ENCODE measurements at places on chromosomes 7 and 10.
A peak's percentile ranks its signal among the peaks of the same experiment; 100 is the strongest.

- no peak for DNase-seq
These were observed 256.7 kb upstream of the NPVF start for GRCh38 chr7:25485026-25485425.

- peak; percentile 13 for DNase-seq
These were observed 534 bp upstream of the ACBD5 start for GRCh38 chr10:27241010-27241651.

- no peak for DNase-seq
These were observed 25.3 kb downstream of the USP6NL start for GRCh38 chr10:11586170-11586569.

- no peak for DNase-seq
These were observed 20.2 kb upstream of the PPIF start for GRCh38 chr10:79327090-79327457.

GRCh38 chr10:79023240-79024162, 45.3 kb upstream of the ZMIZ1 start:
- no peak for DNase-seq

DNA sequence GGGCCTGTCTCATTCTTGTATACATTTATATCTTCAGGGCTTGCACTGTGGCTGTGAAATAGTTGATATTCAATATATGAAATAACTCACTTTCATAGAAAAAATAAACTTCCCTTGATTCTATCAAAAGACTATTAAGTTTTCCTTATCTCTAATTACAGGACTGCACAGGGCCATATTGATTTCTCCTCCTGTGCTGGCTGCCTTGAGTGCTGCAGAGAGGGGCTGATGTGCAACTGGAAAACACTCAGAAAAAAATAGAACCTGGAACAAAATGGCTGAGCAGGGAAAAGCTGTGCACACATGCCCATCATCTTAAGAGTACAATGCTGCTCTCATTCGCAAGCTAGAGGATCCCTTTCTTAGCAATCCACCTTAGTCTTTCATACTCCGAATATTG, 5.9 kb upstream of the HDAC9 start:
- no peak for DNase-seq

- no peak for DNase-seq
These were observed 922.2 kb downstream of the SORCS1 start for GRCh38 chr10:106242301-106242700.

DNA sequence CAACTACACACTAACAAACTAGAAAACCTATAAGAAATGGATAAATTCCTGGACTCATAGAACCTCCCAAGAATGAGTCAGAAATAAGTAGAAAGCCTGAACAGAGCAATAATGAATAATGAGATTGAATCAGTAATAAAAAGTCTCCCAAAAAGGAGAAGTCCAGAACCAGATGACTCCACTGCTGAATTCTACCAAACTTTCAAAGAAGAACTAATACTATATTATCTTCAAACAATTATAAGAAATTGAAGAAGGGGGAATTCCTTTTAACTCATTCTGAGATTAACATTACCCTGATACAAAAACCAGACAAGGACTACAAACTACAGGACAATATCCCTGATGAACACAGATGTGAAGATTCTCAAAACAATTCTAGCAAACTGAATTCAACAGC, 47.8 kb upstream of the CDK6 start:
- DNase-seq = no peak

DNA sequence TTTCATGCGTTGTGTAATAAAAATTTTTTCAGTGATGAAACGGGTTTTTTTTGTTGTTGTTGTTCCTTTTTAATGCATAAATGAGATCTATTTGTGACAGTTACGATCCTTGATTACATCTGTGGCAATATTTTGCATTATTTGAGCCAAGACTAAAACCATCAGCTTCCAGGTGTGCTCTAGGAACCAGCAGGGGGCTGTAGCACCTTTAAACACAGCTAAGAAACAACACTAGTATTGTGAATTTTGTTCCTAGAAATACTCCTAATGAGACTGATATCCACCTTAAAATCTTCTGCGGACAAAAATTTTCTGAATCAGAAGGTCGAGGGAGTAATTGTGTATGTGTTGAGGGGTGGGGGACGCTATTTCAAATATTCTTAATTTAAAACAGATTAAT, 52.6 kb downstream of the FGFBP3 start:
- DNase-seq = peak; percentile 39

- peak; percentile 54 for DNase-seq
These were observed 84.6 kb downstream of the KAT6B start for GRCh38 chr10:74910976-74911350.

DNA sequence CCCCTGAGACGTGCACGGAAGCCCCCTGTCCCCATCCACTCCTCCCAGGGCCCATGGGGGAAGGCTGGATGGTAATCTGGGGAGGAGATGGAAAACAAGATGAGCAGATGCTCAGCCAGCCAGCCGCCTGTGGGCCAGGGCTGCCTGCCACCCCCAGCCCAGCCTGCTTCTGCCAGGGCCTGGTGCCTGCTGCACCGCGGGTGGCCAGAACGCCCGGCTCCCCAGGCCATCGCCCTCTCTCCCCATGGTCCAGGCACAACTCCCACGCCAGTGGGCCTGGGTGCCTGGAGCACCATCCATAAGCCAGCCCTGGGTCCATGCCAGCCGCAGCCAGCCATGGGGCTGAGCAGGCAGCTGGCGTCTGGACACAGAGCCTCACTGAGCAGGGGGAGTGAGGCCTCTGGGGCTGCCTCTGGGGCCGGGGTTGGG, 57.2 kb upstream of the ELN start:
- DNase-seq = no peak

- DNase-seq = peak; percentile 82
These were observed 88.1 kb downstream of the BTAF1 start for GRCh38 chr10:92011560-92012214.

GRCh38 chr7:46197785-46198540, 276.9 kb upstream of the IGFBP3 start:
- no peak for DNase-seq

DNA sequence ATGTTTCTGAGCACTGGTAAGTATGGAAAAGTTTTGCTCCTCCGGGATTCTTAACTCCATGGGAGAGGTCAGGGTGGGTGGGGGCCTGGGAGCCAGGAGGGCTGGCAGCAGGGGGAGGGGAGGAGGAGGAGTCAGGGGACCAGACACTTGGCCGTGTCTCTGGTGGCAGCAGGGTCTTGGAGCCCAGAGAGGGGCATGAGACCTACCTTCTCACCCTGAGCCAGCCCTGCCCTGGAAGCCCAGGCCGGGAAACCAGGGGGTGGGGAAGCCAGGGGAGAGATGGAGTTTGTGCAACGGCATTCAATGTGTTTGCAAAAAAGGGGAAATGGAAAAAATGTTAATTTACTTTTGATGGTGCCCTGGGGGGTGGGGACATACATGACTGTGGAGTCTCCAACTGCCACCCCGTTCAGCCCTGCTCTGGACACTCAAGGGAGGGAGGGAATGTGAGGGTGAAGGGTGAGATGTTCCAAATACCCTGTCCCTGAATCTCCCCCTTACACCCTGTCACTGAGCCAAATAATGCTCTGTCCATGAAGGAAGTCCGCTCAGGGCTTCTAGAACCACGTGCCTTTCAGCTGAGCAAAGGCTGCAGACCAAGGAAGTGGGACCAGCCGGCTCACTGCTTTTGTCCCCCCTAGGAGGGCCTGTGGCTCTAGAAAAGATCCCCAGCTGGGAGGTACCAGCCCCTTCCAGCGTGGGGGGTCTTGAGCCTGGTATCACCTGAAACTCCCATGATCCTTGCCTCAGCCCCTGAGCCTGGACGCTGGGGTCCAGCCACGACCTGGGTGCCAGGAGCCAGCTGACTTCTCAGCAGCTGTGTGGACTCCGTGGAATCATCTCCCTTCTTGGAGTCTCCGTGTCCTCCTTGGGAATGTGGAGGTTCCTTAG, 48.3 kb downstream of the TMEM270 start:
- no peak for DNase-seq

- peak; percentile 82 for DNase-seq
These were observed 98.0 kb upstream of the ZNF722 start for GRCh38 chr7:63900394-63901203.

DNA sequence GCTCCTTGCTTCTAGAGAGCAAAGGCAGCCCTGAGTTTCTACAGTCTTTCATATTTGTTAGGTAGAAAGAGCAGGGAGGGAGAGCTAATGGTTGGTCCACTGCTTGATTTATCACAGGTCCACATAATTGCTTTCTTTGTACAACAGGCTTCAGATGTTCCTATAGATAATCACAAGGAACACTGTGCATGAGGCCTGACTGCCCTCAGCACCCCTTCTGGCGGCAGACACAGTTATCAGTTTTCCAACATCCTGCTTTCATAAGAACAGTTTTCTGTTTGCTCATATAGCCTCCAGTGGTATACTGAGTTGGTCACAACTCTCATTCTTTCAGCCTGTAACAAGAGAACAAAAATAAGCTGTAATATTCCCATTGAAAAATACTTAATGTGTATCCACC, 69.7 kb downstream of the AKR1C4 start:
- DNase-seq = no peak

DNA sequence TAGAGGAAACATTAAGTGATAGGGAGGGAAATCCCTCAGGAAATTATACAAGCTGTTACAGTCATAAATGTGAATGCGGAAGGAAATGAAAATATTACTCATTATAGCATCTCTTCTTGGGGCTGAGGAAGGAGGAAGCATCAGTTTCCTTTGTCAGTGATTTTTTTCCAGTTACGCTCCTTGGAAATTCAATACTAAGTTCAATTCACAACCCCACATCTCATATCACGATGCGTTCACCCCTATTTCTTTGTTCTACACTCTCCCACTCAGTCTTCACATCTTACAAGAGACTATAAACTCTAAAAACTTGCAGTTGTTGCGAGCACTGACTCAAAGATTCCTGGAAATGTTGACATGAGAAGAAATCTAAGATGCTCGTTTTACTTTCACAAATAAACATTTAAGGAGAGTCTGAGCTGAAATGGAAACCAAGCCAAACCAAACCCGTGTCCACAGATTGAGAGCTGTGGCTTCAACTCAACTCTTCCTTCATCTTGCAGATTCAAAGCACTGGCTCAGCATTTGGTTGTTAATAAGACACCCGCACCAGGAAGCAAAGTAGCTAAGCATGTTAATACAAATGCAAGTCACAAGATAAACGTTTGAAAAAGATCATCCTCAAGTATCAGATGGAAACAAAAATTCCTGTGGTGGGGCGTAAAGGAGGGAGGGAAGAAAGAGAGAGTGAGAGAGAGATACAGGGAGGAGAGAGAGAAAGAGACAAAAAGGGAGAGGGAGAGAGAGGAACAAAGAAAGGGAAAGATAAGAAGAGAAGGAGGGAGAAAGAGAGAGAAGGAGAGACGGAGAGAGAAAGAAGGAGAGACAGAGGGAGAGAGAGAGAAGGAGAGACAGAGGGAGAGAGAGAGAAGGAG, 150.0 kb upstream of the RSU1 start:
- peak; percentile 27 for DNase-seq

DNA sequence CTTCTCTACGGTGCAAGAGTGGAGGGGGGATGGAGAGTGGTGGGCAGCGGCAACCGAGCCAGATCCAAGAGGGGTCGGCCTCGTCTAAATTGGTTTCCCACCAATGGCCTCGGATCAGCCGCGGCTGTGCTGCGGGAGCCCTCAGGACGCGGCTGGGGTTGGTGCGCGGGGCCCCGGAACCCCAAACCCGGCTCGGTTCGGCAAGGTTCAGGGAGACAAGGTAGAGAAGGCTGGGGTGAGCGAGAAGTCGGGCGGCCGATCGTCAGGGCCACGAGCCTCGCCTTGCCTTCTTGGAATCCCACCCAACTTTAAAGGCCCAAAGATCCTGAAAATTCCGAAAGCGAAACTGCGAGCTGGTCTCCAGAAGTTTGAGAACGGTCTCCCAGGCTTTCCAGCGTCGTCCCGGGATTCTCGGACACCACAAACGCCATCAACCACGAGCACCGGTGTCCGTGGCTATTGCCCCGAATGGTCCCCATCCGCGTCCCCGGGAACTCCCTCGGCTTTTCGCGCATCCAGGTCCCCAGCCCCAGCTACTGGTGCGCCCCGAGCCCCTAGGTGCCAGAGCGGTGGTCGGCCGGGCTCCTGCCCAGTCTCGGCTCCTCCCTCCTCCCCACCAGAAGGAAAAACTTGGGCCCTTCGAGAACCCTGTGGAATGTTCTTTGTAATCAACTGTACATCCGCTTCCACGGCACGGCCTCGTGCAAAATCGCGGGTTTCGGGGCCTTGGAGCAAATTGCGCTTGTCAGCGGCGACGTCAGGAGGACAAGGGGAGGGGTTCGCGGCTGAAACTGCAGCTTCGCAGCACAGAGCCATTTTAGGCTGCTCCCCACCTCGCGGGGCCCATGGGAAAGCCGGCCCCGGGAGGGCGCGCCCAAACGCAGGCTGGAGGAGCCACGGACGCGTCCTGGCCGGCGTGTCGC, 3.2 kb downstream of the SFMBT2 start:
- no peak for DNase-seq

DNA sequence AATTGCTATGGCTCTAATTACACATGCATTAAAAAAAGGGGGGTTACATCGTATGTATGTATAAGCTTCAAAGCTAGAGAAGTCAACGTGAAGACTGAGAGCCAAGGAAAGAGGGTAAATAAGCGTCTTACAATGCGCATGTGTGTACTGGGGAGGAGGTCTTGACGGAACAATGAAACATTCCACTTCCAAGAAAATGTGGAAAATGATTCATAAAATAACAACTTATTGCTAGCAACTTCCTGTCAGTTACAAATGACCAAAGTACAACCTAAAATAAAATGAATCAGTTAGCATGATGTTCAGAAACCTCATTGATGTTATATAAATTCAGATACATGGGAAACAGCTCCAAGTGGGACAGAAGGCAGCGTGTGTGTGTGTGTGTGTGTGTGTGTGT, 104.1 kb upstream of the RHEB start:
- peak; percentile 65 for DNase-seq

DNA sequence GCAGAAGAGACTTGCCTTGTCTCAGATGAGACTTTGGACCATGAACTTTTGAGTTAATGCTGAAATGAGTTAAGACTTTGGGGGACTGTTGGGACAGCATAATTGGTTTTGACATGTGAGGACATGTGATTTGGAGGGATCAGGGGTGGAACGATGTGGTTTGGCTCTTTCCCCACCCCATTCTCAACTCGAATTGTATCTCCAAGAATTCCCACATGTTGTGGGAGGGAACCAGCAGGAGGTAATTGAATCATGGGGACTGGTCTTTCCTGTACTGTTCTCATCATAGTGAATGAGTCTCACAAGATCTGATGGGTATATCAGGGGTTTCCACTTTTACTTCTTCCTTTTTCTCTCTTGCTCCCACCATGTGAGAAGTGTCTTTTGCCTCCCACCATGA, 229.7 kb upstream of the KCND2 start:
- DNase-seq = no peak

- DNase-seq = no peak
These were observed 346.2 kb upstream of the AOAH start for GRCh38 chr7:37070471-37070870.

DNA sequence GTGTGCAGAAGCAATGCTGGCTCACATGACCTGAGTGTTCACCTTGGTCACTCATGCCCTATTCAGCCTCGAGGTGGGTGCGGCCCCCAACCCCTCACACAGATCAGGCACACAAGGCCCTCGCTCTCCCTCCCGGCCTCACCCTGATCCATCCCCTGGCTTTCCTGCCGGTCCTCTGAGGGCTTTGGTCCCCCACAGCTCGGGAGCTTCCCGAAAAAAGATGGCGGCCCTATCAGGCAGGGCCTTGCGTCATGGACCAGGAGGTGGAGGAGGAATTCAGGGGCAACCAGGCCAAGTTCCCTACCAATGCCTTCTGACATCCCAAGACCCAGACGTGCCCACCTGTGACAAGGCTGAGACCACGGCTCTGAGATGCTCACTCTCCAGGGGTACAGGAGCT, 43.7 kb upstream of the DNAAF5 start:
- no peak for DNase-seq

- DNase-seq = no peak
These were observed 433.2 kb upstream of the MGMT start for GRCh38 chr10:129033790-129034272.

GRCh38 chr10:124928087-124928486, 13.8 kb upstream of the ZRANB1 start:
- DNase-seq = no peak

- no peak for DNase-seq
These were observed 226.1 kb downstream of the CDC14C start for GRCh38 chr7:49150486-49150885.

Data from PC-3 (cell line).